ENCODE measurements at places on chromosomes 2 and 18.

DNA sequence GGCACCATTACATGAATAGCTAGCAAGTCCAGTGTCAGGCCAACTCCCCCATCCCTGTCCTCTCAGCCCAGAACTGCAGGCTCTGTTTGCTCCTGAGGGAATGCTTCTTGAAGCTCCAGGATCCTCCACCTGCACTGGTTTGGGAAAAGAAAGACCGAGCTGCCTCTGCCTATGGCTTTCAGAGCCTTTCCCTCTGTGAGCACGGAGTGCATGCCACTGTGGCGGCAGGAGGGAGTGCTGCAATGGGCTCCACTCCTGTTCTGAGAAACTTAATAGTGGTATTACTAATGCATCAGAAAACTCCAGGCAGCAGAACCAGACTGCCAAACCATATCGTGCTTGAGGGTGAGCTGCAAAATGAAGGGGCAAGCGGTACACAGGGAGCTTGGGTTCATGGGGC is 271.8 kb downstream of the SRBD1 start:
- no peak for DNase-seq

DNA sequence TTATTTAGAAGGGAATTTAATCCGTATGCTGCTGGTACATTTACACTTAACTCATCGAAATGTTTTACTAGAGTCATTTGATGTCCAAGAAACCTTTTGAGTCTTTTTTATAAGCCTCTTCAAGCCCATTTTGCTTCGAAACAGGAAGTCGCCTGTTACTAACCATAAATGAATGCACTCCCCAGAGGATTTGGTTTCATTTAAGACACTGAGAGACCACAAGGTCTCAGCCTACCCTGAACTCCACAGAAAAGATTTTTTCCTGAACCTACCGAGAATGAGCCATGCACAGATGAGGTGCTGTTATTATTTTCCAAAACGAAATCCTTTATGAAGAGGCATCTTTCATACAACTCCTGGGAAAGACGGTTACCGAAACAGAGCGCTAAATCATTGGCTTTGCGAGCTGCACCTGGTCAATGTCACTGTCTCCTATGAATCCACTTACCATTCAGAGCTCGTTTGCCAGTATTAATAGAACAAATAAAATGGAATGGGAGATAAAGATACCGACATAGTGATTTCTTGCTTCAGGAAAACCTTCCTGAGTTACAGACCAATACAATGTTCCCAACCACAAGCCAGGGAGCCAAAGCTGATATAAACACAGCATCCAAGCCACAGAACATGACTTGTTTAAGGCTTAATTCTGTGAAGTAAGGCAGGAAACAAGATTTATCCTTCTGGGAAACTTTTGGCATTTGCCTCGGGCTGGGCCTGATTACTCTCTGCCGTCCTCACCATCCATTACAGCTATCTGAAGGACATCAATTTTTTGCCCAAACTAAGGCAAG is 382.1 kb downstream of the OSR1 start:
- DNase-seq, result peak; percentile 92

GRCh38 chr18:46176001-46176400 is 71.8 kb downstream of the HAUS1 start:
- no peak for DNase-seq

DNA sequence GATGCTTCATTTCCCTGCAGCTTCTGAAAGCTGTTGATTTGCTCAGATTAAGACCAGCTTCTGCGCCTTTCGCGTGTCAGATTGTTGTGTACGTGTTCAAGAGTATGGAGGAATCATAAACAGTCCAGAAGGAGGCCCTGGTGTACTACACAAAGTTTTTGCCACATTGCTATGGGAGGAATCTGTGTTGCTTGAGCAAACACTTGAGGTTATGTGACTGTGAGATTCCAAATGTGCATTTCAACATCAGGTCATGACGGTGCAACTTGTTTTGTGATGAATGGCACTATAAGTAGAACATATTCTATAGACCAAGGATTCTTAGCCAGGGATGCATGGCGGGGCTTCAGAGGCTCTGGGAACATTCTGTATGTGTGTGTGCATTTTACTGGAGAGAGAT is 35.0 kb downstream of the SRSF7 start:
- peak; percentile 86 for DNase-seq

DNA sequence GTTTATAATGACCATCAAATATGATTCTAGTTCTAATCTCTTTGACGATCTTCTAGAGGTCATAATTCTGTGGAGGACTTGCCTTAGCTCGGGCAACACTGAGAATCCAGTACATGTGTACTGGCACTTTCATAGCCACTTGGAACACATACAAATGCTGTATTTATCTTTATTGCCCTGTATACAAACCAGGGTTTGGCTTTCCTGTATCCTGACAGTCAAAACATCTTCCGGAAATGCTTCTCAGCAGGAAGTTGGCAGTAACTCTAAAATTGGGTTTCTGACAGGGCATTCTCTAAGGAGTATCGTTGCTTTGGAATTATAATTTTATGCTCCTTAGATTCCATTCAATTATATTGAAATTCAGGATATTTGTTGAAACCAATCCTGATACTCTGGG is 643.6 kb downstream of the NRXN1 start:
- DNase-seq, result no peak

DNA sequence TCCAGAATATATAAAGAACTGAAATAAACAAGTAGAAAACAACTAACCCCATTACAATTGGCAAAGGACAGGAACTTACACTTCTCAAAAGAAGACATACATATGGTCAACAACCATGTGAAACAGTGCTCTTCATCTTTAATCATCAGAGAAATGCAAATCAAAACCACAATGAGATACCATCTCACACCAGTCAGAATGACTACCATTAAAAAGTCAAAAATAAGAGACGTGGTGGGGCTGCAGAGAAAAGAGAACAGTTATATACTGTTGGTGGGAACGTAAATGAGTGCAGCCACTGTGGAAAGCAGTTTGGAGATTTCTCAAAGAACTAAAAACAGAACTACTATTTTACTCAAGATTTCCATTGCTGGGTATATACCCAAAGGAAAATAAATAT is 1696.3 kb upstream of the TMEFF2 start:
- no peak for DNase-seq

- no peak for DNase-seq
These were observed 81.8 kb downstream of the SCN9A start for GRCh38 chr2:166293984-166294383.

- no peak for DNase-seq
These were observed 278.3 kb downstream of the TSN start for GRCh38 chr2:122033778-122034177.

DNA sequence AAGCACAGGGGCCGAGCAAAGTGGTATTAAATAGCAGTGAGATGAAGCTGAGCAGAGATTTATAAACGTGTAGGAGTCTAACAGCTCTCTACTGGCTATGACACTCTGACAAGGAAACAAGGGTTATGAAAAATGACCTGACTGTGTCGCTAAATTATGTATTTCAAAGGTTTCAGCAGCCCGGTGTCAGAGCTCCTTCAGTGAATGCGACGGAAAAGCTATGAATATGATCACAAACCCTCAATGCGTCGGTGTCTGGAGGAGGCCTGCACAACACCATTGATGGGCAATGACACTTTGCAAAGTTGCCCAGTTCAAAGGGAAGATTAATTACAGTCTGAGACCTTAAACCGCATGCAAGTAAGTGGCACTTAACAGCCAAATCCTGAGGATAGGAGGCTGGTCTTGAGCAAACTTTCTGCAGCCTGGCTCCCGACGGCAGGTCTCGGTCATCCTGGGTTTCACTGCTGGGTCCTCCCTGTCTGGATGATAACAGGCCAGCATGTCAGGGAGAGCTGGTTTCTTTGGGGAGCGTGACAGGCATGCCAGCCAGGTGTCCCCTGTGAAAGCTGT is 615.1 kb upstream of the SALL3 start:
- DNase-seq, result no peak

DNA sequence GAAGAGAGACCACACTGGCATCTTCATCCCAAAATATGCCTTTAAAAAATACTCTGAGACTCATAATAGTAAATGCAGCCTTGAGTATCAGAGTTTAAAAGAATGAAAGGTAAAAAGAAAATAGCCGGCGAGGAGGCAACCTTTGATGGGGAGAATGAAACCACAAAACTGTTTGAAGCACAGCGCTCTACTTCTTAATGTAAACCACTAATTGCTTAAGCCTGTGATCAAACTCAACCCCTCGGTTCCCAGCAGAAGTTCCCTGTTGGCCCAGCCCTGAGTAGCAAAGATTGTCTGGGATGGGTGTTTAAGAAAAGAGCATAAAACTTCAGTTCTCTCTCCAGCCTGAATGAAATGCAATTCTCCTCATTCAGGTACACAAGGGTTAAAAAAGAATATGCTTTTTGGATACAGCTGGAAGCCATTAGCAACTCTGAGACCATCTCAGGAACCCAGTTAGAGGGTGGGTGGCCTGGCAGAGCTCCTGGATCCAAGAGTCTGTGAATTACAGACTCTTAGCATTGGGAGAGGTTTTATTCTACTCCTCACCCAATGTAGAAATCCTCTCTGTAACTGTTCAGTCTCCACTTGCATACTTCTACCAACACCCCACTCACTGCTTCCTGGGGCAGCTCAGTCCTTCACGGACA is 44.8 kb downstream of the VIT start:
- DNase-seq, result no peak

DNA sequence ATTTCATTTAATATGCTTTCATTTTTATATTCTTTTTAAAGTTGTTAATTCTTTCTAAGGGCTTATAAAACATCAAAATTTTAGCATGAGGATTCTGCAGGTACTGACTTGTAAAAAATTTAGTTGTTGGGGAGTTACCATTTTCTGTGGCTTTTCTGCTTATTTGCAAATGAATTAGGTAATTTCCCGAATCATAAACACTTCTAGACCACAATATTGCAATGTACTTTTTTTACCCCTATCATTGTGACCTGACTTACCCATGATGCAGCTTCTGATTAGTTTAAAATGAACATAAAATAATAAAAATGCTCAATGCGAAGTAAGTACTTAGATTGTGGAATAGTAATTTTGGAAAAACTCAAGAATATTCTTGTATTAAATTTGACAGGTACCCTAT is 11.4 kb downstream of the ARL6IP6 start:
- no peak for DNase-seq

GRCh38 chr2:207750345-207750744 is 19.4 kb downstream of the FZD5 start:
- DNase-seq, result no peak

DNA sequence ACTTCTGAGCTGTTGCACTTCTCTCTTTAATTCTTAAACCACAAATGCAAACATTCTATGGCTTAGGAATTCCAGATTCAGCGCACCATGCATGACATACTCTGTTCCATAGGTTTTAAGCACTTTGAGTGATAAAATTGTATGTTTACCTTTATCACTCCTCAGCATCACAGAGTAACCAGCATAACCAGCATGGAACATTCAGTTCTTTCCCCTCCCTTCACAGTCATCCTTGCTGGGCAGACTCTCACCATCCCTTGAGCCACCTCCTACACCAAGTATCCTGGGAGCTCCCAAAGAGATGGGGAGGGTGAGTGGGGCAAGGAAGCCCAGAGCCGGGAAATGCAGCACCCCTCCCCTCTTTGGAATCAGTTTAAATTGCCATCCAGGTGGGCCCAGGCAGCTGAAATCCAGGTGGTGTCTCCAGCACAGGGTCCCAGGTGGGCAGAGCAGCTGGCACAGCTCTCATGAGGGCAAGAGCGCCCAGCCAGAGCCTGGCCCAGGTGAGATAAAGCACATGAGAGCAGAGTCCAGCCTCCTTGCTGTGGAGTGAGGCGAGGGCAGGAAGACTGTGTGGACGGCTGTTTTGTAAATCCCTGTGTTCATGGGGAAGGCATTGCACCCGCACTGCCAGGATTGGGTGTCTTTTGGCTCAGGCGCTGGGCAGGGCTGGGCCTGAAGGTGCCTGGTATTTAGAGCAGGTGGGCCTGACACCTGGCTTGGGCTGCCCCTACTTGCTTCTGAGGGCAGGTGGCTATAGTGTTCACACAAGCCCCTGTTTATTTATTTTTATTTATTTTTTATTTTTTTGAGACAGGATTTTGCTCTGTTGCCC is 36.8 kb downstream of the LAMA3 start:
- no peak for DNase-seq

- peak; percentile 54 for DNase-seq
These were observed 78.4 kb downstream of the NCKAP5 start for GRCh38 chr2:133489641-133490410.

- no peak for DNase-seq
These were observed 563.6 kb downstream of the SLC4A3 start for GRCh38 chr2:220191031-220191430.

DNA sequence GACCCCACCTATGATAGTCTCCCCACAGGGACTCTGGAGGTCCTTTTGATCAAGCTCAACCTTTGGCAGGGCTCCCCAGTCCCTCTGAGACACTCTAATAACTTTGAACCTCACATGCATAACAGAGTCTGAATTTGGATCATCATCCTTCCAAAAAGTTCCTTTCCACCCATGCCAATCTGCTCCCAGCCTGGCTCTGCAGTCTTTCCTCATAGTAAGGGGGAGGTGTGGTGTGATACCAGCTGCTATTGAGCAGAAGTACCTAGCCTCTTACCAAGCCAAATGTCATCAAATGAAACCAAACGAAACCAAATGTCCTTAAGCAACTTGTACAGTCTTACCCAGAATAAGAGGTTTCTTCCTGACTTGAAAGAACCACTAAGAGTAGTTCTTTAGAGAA is 36.5 kb downstream of the DTNA start:
- no peak for DNase-seq

- DNase-seq, result peak; percentile 7
These were observed 818.4 kb upstream of the CDH2 start for GRCh38 chr18:28995319-28995718.

DNA sequence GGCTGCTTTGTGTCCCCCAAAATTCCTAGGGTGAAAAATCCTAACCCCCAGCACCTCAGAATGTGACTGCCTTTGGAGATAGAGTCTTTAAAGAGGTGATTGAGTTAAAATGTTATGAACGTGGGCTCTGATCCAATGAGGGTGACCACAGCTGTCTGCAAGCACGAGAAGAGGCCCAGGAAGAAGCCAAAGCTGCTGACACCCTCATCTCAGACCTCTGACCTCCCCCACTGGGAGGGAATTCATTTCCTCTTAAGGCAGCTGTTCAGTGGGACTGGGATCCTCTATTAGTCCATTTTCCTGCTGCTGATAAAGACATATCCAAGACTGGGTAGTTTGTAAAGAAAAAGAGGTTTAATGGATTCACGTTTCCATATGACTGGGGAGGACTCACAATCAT is 544.4 kb downstream of the DCDC2C start:
- no peak for DNase-seq

- DNase-seq, result no peak
These were observed 67.9 kb downstream of the CERS6 start for GRCh38 chr2:168524005-168524404.

DNA sequence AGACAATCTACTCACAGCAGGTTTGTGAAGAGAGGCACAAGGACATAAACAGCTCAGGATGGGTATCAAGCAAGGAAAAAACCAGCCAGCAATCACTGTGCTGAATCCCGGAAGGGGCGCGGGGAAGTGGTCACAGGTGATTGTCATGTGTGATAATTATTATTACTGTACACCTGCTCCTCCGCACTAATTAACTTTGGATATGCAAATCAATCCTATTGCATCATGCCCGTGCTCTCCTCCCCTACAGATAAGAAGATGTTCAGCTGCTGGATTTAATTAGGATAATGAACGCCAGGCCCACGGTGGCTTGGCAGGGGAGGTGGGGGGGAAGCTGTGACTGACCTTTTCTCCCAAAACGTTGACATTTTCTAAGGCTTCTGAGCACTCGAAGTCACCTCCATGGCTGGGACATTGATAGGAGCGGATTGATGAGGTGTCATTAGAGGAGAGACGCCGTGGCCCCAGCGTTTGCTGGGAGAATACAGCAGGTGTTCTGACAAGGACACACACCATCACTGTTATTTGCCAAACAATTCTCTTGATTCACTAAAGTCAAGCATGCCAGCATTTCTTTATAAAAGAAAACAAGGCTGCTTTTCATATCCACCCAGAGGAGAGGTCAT is 160.3 kb upstream of the VRK2 start:
- no peak for DNase-seq

GRCh38 chr2:119436993-119437772 is 5.5 kb downstream of the TMEM37 start:
- DNase-seq, result no peak
